ENCODE measurements at places on chromosomes 16 and 17.

GRCh38 chr17:82876602-82877379, 37.0 kb upstream of the ZNF750 start:
- peak; percentile 65 for DNase-seq

DNA sequence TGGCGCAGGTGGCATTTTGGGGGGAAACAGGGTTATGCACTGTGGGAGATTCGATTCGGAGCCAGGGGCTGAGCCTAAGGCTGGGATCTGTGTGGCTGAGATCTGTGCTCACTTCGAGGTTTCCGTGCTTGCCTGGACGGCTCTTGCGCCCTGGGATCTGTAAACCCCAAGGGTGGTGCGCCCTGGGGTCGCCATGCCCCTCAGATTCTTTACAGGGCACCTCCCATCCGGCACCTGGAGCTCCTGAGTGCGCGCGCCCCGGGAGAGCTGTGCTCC, 377 bp downstream of the SLC13A5 start:
- no peak for DNase-seq

GRCh38 chr17:9643611-9644010, 1.7 kb upstream of the USP43 start:
- DNase-seq = no peak

GRCh38 chr16:17845031-17845430, 374.3 kb upstream of the XYLT1 start:
- no peak for DNase-seq

- no peak for DNase-seq
Measured at GRCh38 chr16:84410361-84411138, 42.2 kb downstream of the ATP2C2 start.

DNA sequence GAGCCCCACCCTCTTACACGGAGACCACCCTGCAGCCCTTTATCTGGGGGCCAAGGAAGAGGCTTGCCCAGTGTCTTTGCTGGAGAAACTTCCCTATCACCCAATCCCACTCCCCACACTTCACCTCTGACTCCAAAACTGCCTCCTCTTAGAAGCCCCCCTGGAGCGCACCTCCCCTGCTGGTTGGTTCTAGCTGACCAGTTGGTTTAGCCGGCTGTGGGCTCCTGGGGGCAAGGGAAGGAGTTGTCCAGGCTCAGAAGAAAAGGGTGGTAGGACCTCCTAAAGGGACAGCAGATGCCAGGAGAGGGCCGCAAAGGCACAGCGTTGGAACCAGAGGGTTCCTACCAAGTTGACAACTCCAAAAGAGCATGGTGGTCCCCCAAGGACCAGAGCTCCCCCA, 2.0 kb downstream of the BCAR1 start:
- DNase-seq = no peak

DNA sequence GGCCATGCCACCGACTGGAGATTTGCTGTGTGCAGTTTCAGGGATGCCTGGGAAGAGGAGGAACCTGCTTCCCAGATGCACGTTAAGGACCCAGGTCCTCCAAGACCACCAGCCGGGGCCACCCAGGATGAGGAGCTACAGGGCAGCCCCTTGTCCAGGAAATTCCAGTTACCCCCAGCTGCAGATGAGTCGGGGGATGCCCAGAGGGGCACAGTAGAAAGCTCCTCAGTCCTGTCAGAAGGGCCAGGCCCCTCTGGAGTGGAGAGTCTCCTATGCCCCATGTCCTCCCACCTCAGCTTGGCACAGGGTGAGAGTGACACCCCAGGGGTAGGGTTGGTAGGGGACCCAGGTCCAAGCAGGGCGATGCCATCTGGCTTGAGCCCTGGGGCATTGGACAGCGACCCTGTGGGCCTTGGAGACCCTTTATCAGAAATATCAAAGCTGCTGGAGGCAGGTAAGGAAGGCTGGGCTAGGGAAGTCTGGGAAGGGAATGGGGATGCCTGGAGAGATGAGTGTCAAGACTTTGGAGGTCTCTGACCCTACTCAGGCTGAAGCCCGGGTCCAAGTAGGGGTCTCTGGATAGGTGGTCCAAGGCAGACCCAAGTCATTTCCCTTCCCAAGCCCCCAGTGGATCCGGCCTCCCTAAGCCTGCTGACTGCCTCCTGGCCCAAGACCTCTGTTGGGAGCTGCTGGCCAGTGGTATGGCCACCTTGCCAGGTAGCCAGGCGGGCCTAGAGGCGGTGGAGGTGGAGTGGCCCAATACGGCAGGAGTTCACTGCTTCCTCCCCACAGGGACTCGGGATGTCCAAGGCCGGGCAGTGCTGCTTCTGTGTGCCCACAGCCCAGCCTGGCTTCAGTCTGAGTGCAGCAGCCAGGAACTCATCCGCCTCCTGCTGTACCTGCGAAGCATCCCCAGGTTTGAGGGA, 1.0 kb downstream of the PLEKHG4 start:
- no peak for DNase-seq

GRCh38 chr16:62913924-62914323, 877.7 kb upstream of the CDH8 start:
- DNase-seq = no peak

DNA sequence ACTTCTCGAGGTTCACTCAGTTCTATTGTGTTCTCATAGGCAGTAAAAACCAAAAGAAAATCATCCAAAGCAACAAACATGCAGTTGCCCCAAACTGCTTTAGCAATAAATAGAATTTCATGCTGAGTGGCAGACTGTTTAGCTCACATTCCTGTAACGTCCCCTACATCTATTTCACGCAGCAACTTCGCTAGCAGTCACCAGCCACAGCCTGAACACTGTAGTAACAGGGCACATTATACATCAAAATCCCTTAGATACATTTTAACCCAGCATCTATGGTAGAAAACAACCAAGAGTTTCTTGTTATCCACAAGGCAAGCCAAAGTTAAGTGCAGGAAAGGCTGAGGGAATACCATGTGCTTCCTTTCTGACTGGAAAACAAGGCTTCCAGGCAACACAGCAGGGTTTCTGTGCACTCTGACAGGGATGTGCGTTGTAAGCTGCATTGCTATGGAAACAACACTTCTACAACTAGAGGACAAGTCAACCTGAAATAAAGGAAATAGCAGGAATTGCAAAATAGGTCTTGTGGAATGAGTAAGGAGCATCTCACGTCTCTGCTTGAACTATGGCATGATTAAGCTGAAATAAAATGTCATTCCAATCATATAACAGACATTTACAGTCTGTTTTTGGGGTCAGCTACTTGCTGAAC, 55.4 kb downstream of the CFDP1 start:
- DNase-seq = peak; percentile 7

- no peak for DNase-seq
Measured at GRCh38 chr16:59697761-59698160, 963.6 kb upstream of the GOT2 start.

- no peak for DNase-seq
Measured at GRCh38 chr16:13503960-13504635, 415.9 kb upstream of the ERCC4 start.
